ENCODE measurements at places on chromosomes 1 and 21.

DNA sequence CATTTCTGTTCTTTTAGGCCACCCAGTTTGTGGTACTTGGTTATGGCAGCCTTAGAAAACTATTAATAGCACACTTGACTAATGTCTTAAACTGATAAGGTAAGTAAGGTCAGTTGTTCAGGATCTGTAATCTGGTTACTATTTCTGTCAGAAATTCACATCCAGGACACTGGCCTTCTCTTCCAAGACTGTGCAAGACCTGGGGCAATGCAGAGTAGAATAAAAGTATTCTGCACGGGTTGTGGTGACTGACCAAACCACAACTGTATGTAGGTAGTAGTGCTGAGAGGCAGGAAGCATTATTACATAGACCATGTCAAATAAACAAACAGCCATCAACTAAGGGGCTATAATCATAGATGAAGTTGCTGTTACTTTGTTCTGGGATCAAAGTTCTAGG is 46.7 kb downstream of the WARS2 start:
- DNase-seq: no peak

DNA sequence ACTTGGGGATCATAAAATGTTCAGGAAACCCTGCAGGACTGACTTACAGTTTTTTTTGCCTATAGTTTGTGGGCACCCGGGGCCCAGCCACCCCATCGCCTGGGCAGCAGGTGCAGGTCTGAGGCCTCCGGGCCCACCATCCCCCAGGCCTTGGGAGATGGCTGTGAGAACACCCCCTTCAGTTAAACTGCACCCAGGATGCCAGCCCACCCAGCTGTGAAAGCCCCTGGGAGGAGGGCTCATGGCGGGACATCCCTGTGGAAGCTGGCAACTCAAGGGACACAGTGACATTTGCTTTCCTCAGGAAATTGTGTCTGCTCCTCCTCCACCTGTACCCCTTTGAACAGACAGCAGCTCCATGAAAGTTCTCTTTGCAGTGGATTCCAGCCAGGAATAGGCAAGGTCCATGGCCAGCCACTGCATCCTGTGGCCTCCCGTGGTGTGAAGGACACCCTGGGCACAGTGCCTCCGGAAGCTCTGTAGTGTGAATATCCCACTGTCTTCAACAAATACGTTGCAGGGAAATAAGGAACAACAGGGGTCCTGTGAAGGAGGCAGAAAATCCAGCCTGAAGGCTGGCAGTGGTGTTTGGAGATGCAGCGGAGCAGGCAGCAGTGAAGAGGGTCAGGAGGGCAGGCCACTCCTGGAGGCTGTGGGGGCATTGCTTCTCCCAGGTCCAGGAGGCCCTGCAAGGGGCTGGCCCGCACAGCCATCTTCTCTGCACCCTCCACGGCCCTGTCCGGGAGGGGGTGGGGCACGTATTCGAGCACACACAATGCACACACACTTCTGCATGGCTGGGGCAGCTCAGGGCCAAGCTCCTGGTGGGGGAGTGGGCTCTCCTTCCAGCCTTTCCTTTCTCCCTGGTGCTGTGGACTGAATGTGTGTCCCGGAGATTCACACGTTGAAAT is 2.1 kb upstream of the OBSCN start:
- DNase-seq: peak; percentile 52

DNA sequence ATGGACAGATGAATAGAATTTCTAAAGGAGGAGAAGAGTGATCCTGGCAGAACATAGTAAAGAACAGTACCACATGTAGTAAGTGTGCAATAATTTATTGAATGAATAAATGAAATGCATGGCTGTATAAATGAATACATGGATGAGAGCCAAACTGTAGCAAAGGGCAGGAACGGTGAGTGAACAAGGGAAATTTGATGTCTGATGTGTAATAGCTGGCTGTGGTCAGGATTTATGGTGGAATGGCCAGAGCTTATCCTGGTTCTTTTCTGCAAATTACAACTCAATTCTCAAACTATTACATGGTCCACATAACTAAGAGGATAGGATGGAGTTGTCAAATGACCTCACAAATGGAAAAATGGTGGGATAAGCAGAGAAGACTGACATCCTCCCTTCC is 43.2 kb upstream of the ARHGAP29 start:
- DNase-seq: no peak

DNA sequence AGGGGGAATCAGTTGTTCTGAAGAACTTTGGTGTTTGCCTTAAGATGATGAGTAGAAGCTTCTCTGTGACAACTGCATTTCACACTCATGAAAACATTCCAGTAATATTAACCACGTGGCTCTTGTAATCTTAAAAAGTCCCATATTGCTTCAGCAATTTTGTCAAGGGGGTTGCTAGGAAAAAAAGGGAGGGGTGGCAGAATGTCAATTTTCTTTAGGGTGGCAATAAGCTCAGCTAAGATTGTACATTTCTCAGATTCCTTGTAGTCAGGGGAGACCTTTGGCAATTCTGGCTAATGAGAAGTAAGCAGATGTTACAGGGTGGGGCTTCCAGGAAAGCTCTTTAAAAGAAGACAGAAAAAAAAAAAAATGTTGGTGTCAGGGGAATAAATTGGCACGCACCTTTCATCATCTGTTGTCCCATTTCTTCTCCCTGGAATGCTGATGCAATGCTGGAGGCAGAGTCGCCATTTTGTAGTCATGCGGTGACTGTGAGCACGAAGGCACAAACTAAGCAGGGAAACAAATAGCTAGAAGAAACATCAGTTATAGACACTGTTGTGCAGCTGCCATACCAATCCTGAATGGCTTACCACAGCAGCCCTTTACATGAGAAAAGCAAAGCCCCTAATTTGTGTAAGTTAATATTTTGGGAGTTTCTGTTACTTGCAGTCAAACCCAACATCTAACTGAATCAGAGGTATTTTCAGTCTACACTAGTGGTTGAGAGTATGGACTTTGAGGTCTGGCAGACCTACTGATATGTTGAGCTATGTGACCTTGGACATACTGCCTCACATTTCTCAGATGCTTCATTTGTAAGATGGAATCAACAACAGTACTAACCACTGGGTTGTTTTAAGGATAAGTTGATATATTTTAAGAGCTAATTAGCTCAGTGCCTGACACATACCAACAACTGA is 56.1 kb upstream of the MRPS6 start:
- DNase-seq: no peak

GRCh38 chr1:240999826-241000225 is 357.2 kb downstream of the RGS7 start:
- DNase-seq: no peak

- no peak for DNase-seq
Observed at GRCh38 chr1:151147665-151148064, 1.2 kb upstream of the SEMA6C start.

GRCh38 chr1:17427696-17428660 is 11.5 kb downstream of the RCC2 start:
- DNase-seq: no peak

GRCh38 chr1:20403423-20404145 is 82.4 kb downstream of the CAMK2N1 start:
- peak; percentile 23 for DNase-seq

- DNase-seq: no peak
Observed at GRCh38 chr1:173094541-173094940, 43.8 kb upstream of the TNFSF18 start.

- no peak for DNase-seq
Observed at GRCh38 chr1:183101841-183102276, 78.6 kb downstream of the LAMC1 start.

DNA sequence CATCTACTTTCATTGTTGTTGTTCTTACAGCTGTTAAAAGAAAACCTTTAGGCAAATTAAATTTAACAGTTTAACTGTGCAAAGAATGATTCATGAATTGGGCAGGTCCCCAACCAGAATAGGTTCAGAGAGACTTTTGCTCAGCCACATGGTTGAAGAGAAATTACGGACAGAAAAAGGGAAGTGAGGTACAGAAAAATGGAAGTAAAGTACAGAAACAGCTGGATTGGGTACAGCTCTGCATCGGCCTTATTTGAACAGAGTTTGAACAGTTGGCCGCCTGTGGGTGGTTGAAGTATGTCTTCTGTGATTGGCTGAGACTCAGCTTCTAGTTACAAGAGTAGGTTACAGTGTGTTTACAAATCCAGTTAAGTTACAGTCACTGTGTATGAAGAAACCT is 210.1 kb downstream of the FGGY start:
- DNase-seq: no peak

GRCh38 chr1:203995228-203995627 is 77.7 kb upstream of the SOX13 start:
- DNase-seq: no peak

DNA sequence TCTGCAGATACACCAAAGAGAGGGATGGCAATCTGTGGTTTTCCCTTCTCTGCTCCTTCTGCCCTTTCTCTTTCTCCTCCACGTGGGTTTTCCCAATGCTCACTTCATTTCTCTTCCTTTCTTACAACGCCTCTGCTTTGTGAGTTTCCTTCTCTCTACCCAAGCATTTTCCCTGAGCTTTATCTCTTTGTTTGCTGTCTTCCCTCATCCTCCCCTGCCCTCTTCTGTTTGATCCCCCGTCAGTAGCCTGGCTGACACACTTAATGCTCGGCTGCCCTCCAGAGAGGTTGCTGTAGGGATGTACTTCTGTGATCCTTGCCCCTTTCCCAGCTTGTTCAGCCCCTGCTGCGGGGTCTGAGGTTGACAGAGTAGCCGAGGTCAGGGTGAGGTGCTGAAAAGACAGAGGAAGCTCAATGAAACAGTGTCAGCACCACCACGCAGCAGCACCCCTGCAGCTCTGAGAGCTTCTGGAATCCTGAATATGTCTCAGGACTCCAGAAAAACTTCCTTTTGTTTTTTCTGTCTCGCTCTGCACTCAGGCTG is 6.0 kb downstream of the EDARADD start:
- no peak for DNase-seq

DNA sequence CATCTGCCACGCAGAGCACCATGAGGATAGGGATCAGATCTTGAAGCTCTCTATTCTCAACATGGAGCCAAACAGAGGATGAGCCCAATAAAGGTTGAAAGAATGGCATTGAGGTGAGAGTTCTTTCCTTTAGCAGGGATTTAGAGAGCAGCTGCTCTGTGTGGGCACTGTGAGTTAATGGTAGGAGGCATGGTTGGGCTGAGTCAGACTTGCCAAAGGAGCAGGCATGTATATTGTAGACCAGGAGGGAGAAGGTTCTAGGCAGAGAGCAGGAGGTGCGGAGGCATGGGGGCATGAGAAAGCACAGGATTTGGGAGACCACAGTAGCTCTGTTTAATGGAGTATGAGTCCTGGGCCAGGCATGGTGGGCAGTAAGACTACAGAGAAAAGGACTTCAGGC is 32.0 kb downstream of the TMEM53 start:
- no peak for DNase-seq

- DNase-seq: no peak
Observed at GRCh38 chr1:178486100-178487069, 10.4 kb downstream of the CLEC20A start.

GRCh38 chr1:200334661-200335256 is 75.1 kb downstream of the ZNF281 start:
- no peak for DNase-seq

- DNase-seq: no peak
Observed at GRCh38 chr1:203518541-203518940, 24.6 kb downstream of the OPTC start.

DNA sequence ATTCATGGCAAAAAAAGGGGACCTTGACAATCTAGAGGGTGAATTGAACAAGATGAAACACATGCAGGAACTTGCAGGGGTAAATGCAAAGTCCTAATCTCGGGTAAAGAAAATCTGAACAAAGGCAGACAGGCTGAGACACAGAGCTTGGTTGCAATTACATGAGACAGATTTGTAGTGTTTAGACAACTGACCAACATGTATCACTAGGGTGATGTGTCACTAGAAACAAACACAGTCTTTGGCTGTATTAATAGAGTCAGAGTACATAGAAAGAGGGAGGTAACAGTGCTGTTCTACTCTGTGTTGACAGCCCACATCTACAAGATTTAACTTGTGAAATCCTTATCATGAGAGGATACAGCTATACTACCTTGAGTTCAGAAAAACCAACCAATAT is 78.1 kb upstream of the GRIK3 start:
- no peak for DNase-seq

DNA sequence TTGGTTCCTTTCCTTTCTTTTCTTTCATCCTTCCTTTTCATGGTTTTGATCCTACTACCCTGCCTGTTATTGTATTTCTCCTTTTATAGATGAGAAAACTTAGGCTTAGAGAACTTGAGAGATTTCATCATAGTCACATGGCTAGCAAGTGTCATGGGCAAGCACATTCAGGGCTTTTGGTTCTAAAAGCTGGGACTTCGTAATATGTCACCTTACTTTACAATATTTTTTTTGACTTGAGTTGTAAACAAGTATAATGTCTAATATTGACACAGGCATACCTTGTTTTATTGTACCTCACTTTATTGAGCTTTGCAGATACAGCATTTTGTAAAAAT is 70.7 kb downstream of the MTR start:
- DNase-seq: no peak

DNA sequence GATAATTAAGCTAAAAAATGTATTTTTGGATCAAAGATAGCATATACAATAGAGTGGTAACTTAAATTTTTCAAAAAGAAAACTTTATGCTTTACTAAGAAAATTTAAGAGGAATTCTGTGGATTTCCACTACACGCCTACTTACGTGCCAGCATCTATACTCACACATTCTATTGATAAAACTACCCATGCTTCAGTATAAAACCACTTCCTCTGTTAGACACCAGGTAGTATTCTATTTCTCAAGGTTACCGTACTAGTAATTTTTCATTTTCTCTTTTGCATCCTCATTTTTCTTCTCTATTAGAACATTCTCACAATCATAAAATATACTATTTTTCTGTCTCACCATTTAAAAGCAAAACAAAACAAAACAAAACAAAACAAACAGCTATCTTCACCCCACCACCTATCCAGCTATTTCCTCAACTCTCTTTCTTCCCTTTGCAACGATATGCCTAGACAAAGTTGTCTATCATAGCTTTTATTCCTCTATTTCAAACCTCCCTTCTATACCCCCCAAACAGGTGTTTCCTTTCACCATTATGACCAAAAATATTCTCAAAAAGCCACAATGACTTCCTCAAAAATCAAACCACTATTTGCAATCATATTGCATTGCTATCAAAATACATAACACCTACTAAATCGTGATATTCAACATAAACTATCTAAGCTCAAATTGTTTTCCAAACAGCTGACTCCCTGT is 1652.0 kb downstream of the MRPL39 start:
- no peak for DNase-seq

GRCh38 chr1:182404781-182405180 is 4.3 kb upstream of the TEDDM1 start:
- DNase-seq: no peak

GRCh38 chr1:203600782-203601513 is 25.7 kb upstream of the ATP2B4 start:
- no peak for DNase-seq

DNA sequence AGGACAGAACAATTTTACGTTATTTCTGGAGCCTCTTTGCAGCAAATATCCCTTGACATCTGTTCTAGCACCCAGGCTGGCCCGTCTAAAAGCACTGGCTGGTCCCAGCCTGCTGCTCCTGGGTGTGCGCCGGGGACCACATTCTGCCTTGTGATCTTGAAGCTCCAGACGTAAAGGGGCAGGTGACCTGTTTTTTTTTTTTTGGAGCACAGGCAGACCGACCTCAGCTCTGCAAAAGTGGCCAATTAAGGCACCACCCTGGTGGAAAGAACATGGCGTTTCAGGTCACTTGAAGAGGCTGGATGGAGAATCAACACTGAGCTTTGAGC is 13.8 kb upstream of the CAMTA1 start:
- DNase-seq: no peak

- DNase-seq: no peak
Observed at GRCh38 chr21:38982096-38982495, 176.4 kb downstream of the ETS2 start.
